ENCODE measurements at places on chromosomes 12 and 14. TPM values are rescaled to one million over a fixed set of nuclear protein-coding genes. Genes with fewer than 3 reads are reported as not detected.

GRCh38 chr12:51953864-51954263, 2.4 kb downstream of the ACVR1B start:
- H3K27ac ChIP-seq, result peak overlapping the region; percentile 66
- no peak overlapping the region for H3K4me3 ChIP-seq
- DNase-seq, result no peak
- H3K27me3 ChIP-seq, result no peaks in the 10 kb centered on the region

DNA sequence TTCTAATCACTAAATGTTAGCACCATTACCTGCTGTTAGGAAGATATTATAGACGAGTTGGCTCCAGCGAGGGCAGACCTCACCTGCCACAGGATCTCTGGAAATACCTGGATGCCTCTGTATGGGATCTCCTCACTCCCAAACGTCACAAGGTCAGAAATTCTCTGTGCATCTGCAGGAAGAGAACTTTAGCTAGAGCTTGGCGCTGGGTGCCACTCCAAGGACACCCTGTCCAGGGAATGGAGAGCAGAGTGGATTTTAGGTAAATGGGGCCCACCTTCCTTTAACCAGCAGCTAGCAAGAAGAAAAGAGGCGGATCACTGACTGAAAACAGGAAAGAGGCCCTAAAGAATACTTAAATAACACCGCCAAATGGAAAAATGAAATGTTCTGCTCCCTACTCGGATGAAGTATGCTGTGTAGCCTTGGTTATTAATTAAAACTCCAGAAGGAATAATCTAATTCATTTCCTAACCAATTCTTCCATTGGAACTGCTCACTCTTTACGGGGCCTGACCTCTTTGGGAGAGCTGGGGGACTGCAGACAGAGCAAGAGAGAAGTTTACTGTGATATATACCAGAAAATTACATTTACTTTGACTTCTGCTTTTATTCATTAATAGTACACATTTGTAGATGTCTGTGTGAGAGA, 4.2 kb upstream of the FOXG1 start:
- no peak overlapping the region for H3K27ac ChIP-seq
- peaks cover 99% of the 10 kb centered on the region for H3K27me3 ChIP-seq
- H3K36me3 ChIP-seq, result no peaks in the 10 kb centered on the region

DNA sequence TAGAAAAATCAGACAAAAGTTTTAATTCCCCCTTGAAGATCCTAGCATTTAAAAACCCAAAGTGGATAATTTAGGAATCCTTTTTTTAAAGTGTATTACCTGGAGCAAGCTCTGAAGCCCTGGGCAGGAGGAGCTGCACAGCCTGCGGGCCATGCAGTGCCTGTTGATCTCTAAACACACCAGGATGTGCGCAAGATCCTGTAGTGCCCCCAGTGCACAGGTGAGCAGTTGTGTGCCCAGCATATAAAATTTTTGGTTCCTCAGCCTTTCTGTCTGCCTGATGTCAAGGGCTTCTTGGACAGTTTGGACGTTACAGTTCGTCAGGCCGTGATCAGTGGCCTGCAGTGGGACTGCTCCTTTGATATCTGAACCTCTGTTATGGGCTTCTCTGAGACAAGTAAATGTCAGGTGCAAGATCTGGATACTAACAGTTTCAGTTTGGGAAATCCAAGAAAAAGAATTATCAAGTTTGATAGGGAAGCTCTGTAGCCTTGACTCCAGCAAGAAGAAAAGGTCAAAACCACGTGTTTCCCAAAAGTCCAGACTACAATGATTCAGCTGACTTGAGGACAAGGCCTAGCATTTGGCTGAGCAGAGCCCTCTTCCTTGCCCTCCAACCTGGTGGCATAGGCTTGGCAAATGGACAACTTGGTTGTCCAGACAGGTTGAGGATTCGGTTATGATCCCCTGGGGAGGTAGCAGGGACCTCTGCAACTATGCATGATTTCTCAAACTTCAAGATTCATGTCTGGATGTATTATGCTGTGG, 1.0 kb downstream of the ATXN7L3B start:
- H3K4me3 ChIP-seq, result peak overlapping the region; percentile 49
- H3K27ac ChIP-seq, result peak overlapping the region; percentile 88
- DNase-seq, result no peak
- no peaks in the 10 kb centered on the region for H3K36me3 ChIP-seq

DNA sequence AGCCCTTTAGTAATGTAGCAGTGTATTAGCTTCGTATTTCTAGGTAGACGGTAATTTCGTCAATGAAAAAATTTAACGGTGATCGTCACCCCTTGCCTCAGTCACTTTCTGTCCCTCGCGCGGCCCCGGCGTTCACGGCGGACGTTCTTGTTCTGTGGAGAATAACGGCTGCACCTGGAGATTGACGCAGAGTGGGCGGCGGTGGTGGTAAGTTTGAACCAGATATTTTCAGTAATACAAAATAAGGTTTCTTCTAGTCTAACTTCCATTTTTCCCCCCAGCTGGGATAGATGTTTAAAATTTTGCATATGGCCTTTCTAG, 341 bp downstream of the ZNF10 start:
- H3K27ac ChIP-seq, result peak overlapping the region; percentile 93
- H3K4me1 ChIP-seq, result no peaks in the 10 kb centered on the region
- H3K27me3 ChIP-seq, result no peaks in the 10 kb centered on the region
- peaks cover 64% of the 10 kb centered on the region for H3K36me3 ChIP-seq

GRCh38 chr12:113990250-113991223, 24.4 kb upstream of the RBM19 start:
- H3K27me3 ChIP-seq, result no peaks in the 10 kb centered on the region
- H3K36me3 ChIP-seq, result no peaks in the 10 kb centered on the region
- DNase-seq, result no peak
- no peaks in the 10 kb centered on the region for H3K4me1 ChIP-seq
- no peak overlapping the region for H3K4me3 ChIP-seq

DNA sequence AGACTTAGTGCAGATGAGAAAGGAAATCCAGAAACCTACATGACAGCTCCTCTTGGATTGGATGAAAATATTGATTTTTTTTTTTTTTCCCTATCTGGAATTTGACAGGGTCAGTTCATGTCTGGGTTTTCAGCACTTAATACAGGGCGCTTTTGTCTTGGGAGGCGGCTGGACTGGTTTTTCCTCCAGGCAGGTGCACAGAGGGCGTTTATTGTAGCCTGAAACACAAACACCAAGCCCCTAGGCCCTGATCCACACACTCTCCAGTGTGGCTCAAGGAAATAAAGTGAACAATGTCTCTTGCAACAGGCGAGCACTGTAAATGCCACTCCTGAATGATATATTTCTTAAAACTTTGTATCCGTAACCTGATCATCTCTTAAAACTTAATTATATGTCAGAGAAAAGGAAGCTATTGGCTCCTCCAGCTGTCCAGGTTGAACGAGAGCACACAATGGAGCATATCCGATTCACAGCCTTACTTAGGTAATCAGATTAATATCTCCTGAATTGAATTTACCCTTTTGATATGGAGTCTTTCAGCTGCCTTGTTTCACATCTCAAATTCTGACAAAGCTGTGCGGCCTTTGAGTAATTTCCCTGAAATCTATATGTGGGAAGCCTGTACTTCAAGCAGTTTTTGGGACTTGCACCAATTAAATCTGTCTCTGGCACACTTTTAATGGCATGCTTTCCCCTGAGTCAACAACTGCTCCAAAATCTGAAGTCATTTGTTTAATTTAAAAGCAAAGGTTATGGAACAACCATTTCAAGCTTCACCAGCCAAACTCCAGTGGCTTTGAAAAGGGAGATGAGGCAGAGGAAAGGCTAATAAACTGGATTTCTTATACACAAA, 485.7 kb downstream of the ZFP36L1 start:
- H3K4me1 ChIP-seq, result peaks cover 10% of the 10 kb centered on the region
- DNase-seq, result no peak
- H3K4me3 ChIP-seq, result no peak overlapping the region
- no peaks in the 10 kb centered on the region for H3K36me3 ChIP-seq
- H3K27me3 ChIP-seq, result no peaks in the 10 kb centered on the region

- no peaks in the 10 kb centered on the region for H3K36me3 ChIP-seq
- H3K4me1 ChIP-seq, result peaks cover 25% of the 10 kb centered on the region
- DNase-seq, result no peak
Observed at GRCh38 chr12:53217051-53217930, 10.2 kb upstream of the ITGB7 start.

GRCh38 chr14:64450255-64450654, 15.0 kb upstream of the AKAP5 start:
- no peaks in the 10 kb centered on the region for H3K4me1 ChIP-seq
- DNase-seq, result no peak
- H3K27ac ChIP-seq, result no peak overlapping the region
- H3K4me3 ChIP-seq, result no peak overlapping the region
- no peaks in the 10 kb centered on the region for H3K27me3 ChIP-seq

DNA sequence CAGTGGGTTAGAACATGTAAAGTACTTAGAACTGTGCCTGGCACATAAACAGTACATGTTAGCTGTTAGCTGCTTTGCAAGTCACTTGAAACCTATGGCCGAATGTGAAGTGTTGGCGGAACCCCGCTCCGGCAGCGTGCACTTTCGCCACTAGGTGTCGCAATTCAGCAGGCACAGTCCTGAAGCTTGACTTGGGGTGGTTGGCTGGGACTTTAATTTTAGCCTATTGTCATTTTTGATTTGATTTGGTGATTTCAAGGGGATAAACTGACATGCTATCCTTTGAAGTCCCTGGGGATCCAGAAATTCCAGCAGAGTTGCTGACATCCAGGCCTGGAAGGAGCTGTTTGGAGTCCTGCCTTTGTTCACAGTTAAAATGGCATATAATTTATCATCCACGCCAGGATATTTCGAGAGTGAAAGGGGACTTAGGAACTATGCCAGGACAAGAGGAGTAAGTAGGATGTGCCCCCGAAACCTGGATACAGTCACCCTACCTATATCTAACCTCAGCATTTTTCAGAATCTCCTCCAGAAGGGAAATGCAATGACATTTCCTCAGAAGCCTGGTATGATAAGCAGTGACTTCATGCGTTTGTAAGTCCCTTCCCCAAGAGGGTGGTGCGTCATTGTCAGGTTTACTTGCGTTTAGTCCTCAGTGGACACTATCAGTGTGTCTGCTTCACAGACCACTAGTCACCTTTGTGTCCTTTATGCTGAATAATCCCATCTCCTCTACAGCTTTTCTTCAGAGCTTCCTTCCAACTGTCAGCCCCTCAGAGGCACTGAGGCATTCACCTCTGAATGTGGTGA, 3.5 kb upstream of the TSPAN9 start:
- peak; percentile 93 for DNase-seq
- H3K27ac ChIP-seq, result peak overlapping the region; percentile 18
- H3K36me3 ChIP-seq, result no peaks in the 10 kb centered on the region

DNA sequence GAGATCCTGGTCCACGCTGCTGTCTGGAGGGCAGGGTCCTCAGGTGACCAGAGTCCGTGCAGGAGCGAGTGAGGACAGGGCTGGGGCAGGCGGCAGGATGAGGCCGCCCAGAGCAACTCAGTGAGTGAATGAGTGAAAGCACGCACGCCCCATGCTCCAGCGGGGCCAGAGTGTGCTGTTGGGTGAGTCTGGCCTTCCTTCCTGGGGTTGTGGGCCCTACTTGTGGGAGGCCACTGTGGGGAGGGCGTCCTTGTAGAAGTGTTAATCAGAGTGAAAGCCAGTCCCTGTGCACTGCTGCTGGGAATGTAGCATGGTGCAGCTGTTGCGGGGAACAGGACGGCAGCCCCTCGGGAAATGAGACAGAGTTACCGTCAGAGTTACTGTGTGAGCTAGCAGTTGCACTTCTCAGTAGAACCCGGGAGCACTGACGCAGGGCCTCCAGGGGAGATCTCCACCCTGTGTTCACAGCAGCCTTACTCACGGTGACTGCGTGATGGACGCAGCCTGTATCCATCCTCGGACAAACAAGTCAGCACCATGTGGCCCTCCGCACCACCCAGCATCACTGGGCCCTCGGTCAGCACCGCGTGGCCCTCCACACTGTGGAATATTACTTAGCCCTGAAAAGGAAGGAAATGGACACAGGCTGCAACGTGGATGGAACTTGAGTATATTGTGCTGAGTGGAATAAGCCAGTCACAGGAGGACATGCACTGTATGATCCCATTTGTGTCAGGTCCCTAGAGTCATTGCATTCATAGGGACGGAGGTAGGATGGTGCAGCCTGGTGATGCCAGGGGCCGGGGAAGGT, 22.1 kb downstream of the PACS2 start:
- H3K36me3 ChIP-seq, result no peaks in the 10 kb centered on the region
- peaks cover 28% of the 10 kb centered on the region for H3K4me1 ChIP-seq
- H3K27ac ChIP-seq, result no peak overlapping the region
- H3K4me3 ChIP-seq, result no peak overlapping the region

DNA sequence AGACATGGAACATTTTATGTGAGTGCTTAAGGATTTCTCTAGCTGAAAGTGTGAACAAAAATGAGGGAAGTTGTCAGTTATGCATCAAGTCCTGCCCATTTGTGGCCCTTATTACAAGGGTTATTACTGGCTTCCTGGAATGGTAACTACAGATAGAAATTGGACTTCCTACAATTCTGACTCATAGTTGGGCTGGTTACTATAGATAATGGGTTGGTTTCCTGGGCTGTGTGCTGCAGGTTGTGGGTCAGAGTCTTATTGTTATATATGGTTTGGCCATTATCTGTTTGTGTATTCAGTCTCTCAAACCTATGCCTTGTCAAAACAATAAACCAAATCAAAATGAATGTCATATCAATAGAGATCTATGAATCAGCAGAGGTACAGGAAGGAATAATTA, 313.7 kb downstream of the ADAMTS20 start:
- no peak for DNase-seq
- no peak overlapping the region for H3K27ac ChIP-seq
- no peaks in the 10 kb centered on the region for H3K27me3 ChIP-seq

GRCh38 chr14:68292441-68293215, 473.0 kb downstream of the RAD51B start:
- H3K4me3 ChIP-seq, result no peak overlapping the region
- no peak overlapping the region for H3K27ac ChIP-seq
- no peaks in the 10 kb centered on the region for H3K36me3 ChIP-seq

DNA sequence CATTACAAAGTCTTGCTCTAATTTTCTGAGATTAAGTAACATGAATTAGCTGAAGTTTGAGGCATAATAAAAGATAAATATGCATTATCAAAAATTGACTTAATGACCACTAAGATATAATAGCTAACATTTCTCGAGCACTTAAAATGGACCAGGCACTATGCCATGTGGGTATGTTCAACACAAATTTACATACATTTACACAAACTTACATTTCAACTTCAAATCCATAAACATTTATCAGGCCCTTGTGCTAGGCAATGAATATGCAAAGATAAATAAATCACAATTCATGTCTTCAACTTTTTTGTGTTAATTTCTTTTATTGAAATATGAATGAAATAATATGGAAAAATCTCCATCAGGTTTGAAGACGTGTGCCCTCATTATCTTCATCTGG, 108.7 kb downstream of the GAS2L3 start:
- no peaks in the 10 kb centered on the region for H3K4me1 ChIP-seq
- H3K36me3 ChIP-seq, result no peaks in the 10 kb centered on the region
- H3K4me3 ChIP-seq, result no peak overlapping the region
- H3K27ac ChIP-seq, result no peak overlapping the region

Gene OTOGL
- total RNA-seq, result 0.08 TPM

Gene CLEC4C
- not detected for total RNA-seq

Gene CNOT2
- 62.4 TPM for total RNA-seq

Gene VRTN
- not detected for total RNA-seq

Gene ZFP36L1
- 395 TPM for total RNA-seq

Gene SERPINA6
- not detected for total RNA-seq

Gene TC2N
- total RNA-seq, result 43.6 TPM

Gene PROX2
- not detected for total RNA-seq

Gene FGF23
- total RNA-seq, result not detected

Gene SLCO1B3
- not detected for total RNA-seq

Gene SH2B3
- total RNA-seq, result 42.0 TPM

Gene CEP83
- total RNA-seq, result 11.9 TPM

Data from left lung (tissue), 14 donors.